ENCODE measurements at places on chromosomes 11 and 22.

GRCh38 chr11:108895579-108896480, 231.0 kb downstream of the DDX10 start:
- peak; percentile 72 for DNase-seq

DNA sequence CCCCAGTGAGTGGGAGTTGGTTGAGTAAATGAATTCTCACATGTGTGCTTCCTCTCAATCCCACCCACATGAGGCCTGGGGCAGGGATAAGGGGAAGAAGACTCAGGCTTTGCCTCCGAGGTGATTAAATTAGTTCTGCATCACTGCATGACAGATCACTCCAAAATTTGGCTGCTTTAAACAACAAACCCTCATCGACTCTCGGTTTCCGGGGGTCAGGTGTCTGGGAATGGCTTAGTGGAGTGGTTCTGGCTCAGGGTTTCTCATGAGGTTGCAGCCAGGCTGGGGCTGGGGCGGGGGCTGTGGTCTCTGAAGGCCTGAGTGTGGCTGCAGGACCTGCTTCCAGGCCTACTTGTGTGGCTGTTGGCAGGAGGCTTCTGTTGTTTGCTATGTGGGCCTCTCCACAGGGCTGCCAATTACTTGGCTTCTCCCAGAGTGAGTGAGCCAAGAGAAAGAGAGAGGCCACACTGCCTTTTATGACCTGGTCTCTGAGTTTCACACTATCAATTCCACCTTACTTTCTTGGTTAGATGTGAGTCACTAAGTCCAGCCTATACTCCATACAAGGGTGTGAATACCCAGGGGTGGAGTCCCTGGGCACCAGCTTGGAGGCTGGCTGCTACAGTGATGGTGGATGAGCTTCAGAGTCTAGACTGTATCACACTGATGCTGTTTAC, 15.9 kb downstream of the MOGAT2 start:
- peak; percentile 84 for DNase-seq

GRCh38 chr11:103047837-103048236, 44.1 kb downstream of the DCUN1D5 start:
- DNase-seq, result no peak

DNA sequence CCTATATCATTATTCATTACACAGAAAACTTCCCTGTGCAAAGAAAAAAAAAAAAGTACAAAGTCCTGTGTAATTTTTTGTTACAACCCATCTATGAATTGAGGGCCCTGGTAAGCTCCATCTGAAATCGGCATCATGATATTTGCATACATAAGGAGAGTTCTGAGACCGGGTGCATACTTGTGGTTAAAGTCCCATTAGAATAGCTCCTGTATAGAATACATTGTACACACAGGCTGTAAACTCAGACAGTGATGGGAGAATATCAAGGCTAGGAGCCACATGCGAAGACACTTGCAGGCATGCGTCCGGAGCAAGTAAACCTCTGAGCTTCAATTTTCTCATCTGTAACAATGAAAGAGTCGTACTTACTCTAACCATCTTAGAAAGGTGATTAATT, 353.2 kb downstream of the ETS1 start:
- DNase-seq, result no peak

GRCh38 chr22:25569983-25570382, 5.5 kb downstream of the GRK3 start:
- peak; percentile 48 for DNase-seq

DNA sequence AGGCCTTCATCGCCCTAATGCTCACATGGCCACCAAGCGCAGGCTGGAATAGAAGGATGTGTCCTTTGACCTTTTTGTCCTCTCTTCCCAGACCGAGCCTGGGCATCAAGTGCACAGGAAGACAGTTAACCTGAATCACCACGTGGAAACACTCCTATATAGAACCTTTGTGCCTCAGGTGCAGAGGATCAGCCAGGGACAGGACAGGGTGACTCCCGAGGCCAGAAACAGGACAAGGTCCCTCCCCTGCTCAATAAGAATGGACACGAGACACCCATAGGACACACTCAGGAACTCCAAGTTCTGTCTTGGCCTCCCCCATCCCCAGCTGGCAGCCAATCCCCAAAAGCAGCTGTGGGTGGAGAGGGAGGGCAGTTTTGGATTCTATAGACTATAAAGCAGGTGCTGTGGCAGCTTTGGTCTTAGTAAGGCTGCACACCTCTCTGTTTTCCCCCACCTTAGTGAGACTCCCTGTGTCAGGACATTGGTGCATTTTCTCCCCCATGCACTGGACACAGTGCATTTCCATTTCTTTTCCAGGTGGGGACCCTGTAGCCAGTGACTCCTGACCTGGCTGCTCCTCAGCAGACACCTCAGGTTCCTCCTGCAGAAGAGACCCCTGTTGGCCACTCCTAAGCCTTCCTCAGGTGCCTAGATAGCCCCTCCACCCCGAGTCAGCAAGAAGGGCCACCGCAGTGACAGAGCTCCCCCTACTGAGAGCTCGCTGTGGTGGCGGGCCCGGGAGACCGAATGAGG, 43.6 kb upstream of the POU2AF1 start:
- peak; percentile 41 for DNase-seq

GRCh38 chr11:128482512-128483191, 104.7 kb downstream of the ETS1 start:
- peak; percentile 42 for DNase-seq

DNA sequence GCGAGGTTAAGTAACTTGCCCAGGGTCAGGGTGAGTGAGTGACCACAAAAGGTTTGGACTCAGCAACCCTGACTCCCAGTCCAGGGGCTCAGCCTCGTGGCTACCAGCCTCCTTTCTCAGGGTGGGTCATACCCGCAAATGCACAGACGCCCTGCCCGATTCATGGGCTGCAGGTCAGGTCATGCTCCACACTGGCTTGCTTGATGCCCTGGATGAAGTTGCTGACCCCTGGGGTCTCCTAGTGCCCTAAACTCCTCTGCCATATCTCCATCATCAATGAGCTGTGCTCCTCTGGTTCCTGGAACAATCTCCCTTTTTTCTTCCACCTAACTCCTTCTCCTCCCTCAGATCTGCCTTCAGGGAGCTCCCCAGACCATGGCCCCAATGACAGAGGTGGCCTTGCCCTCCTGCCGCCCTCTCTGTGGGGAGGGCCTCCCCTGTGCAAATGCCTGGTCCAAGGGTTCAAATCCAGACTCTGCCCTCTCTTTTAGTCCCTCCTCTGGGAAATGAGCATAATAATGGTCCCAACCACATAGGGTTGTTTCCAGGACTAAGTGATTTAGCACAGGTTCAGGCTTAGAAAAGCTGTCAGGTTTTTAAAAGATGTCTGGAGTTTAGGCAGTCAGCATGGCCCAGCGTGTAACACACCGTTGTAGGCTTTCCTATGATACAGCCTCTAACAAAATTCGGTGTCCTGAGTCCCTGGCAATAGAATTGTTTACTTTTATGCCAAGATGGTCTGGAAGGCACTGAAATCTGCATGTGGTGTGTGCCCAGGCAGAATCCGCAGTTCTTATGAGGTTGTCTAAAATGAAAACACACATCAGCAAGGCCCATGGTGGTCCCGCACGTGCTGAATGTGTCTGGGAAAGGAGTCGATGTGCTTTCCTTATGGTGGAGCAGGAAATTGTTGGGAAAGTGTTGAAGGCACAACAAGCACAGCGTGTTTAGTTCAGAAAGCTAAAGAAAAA, 63.6 kb downstream of the CD82 start:
- no peak for DNase-seq

- no peak for DNase-seq
Observed at GRCh38 chr11:16311831-16312230, 44.5 kb downstream of the SOX6 start.

DNA sequence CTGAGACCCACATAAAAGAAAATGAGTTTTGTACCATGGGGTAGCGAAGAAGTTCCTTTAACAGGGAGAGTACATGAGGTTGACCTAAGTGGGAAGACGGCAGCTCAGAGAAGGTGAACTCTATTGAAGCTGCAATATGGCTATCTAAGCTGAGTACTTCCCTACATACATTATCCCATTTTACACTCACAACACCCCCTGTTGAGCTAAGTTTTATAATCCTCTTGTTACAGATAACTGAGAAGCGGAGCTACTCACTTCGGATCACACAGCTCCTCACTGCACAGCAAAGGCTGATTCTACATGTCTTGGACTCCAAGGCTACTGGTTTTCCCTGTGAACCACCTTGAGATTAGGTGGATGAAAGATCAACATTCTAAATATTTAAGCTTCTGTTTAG, 8.2 kb upstream of the PIWIL4 start:
- DNase-seq, result no peak

DNA sequence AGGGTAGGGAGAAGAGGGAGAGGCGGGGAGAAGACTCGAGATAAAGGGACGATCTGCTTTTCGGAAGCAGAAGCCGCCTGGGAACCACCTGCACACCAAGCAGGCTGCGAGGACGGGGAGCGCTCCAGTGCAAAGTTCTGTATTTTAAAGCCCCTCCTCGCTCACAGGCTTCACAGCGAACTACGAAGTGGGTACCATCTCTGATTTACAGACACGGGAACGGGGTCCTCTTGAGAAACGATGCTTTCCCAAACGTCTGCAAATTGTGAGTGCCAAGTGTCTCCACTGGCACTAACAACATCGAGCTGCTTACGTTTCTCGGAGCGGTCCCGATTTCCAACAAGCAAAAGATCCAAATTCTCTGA, 700 bp upstream of the STX3 start:
- peak; percentile 14 for DNase-seq

DNA sequence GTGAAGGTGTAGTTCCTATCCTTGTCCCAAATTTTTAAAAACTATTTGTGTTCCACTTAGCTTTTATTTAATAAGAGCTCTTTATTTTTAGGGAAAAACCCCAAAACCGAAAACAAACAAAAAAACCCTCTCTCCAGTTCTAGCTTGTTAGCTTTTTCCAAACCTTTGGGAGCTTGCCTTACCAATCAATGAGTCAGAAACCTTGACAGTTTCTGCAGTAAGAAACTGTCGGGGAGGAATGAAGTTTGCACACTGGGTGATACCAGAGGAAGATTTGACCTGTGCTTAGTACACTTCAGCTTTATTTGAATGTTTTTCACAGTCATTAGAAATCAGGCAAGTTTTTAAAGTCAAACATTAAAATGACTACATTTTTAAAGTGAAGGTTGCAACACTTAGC, 105.0 kb downstream of the FAT3 start:
- DNase-seq, result no peak

GRCh38 chr11:14748090-14748489, 104.5 kb downstream of the PDE3B start:
- no peak for DNase-seq

- DNase-seq, result no peak
Observed at GRCh38 chr22:43118024-43118849, 7.7 kb downstream of the BIK start.

- DNase-seq, result no peak
Observed at GRCh38 chr11:131851964-131852755, 481.7 kb downstream of the NTM start.

DNA sequence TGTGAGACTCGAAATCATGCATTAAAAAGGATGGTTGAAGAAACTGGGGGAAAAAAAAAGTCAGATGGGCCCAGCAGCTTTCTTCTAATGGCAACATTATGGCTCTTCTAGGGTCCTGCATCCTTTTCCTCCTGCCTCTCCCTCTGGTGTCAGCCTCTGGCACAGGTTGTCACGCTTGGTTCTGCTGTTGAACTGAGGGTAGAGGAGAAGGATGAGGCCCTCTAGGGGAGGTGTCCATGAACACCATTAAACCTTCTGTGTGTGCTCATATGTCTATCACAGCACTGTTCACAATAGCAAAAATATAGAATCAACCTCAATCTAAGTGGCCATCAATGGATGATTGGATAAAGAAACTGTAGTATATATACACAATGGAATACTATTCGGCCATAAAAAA, 36.0 kb downstream of the BUD13 start:
- no peak for DNase-seq

DNA sequence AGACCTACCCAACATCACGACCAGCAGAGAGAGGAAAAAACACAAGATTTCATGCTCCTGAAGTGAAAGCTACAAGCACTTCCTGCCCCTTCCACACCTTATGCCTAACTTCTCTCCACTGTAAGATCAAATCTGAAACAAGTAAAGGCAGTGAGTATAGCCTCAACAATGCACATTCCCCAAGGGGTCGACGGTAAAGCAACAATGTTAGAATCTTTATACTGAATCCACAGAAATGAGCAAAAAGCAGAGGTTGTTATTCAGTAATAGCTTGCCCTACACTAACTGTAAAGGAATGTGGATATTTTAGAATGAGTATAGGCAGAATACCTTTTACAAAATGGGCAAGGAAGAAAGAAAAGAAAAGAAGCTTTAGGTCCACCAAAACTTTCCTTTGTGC, 15.6 kb downstream of the ARFGAP3 start:
- no peak for DNase-seq

- no peak for DNase-seq
Observed at GRCh38 chr11:134066943-134067885, 1.7 kb upstream of the JAM3 start.

DNA sequence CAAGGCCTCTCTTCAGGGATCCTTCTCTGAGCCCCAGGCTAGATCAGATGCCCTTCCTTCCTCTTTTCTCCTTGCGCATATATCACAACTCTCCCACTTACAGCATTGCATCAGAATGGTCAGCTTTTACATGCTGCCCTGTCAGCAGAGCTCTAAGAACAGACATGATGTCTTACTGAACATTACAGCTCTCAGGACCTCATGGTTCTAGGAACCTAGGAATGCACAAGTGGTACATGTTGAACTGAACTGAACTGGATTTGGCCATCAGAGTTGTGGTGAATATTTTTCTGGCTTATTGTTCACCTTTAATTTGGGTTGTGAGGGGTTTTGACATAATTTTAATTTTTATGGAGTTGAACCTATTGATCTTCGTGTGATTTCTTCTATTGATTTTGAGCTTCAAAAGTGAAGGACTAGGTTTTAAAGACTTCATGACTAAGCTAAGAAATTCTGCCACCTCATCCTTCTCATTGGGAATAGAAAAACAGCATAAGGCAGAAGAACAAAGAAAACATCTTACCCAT, 37.7 kb upstream of the SPON1 start:
- peak; percentile 86 for DNase-seq

DNA sequence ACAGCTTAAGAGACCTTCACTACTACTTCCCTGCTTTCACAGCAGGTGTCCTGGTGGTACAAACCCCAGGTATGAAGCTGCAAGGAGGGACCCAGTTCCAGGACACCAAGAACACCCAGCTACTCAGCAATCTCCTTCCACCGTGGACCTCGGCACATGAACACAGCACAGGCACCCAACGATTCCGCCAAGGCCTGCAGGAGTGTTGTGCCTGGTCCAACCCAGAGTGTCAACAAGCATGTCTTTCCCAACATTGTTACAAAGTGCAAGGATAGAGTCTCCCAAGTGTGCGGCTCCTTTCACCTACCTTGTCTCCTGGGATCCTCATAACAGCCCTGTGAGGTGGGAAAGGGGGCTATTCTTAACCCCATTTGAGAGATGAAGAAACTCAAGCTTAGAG, 11.8 kb downstream of the PATZ1 start:
- DNase-seq, result no peak

- no peak for DNase-seq
Observed at GRCh38 chr11:235180-235579, 962 bp downstream of the SIRT3 start.

GRCh38 chr11:33869481-33870422, 22.1 kb downstream of the LMO2 start:
- peak; percentile 92 for DNase-seq

GRCh38 chr11:35087648-35088047, 51.3 kb upstream of the CD44 start:
- DNase-seq, result peak; percentile 71

Measured in suppressor macrophage treated with lipopolysaccharide for 4 hours (primary cell).